ENCODE measurements at places on chromosomes 1 and 21.

- no peak for DNase-seq
Measured at GRCh38 chr1:199010492-199010891, 371.7 kb downstream of the PTPRC start.

DNA sequence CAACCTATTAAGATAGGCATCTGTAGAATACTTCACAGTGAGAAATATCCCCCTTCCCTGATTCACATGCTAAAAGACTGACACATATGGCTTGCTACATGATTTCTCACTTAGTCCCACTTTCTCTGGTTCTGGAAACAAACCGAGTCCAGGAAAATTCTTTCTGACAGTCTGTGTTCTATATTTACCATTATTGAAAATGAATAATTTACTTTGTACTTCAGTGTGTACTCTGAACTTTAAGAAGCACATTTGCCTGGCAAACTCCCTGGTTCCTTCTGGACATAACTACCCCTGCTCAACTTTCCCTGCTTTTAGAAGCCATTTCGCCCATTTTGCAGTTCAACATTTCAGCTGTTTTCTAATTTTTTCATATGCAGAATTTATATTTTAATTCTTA lies 53.6 kb downstream of the APCS start:
- DNase-seq = no peak

DNA sequence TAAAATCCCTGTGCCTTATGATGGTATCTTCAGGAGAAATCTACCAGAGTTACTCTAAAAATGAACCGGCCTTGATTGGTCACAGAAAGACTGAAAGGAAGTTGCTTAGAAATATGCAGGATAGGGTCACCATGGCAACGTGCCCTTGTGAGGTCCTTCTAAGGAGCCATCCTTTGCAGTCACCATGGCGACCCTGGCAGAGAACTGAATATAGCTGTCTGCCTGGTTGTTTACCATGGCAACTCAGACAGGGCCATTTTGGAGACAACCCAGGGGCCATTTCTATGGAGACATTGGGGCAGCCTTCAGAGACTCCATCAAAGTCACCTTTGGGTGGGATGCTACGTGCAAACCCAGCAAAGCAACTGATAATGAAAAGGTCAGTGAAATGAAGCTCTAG lies 43.0 kb downstream of the SNX7 start:
- no peak for DNase-seq

- DNase-seq = no peak
Measured at GRCh38 chr1:177959811-177960515, 9.9 kb downstream of the SEC16B start.

DNA sequence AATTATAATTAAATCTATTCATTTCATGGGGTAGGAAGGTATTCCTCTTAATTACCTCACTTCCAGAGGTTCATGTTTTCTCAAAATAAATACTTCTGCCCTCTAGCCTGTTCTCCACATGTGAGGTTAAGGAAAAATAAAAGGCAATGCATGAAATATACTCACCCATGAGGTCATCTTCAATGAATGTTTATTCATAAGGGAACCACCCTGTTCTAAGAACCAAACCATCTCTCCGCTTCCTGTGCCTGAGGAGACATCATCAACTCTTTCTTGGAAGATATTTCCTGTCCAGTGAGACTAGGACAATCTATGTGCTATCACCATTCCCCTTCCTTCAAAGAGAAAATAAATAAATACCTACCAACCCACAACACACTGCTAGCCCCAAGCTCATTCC lies 513.7 kb upstream of the PLXNA2 start:
- no peak for DNase-seq
